ENCODE measurements at places on chromosomes 3 and 15.
A peak's percentile ranks its signal among the peaks of the same experiment; 100 is the strongest.

DNA sequence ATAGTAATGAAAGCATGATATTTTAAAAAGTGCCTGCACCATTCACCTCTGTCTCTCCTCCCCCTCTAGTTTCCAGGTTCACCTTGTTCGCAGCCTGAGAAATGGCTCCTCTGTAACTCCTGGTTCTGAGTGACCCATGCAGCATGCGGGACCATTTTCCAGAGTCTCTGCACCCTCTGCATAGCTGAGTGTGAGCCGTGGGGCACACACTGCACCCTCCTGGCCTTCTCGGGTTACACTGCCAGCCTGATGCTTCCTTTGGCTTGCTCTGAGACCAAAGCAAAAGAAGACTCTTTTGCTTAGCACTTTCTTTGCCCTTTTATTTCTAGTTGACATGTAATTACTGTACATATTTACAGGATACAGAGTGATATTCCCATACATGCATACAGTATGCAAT is 287.3 kb downstream of the GABRG3 start:
- DNase-seq = no peak

- DNase-seq = no peak
Measured at GRCh38 chr3:16186565-16186964, 12.1 kb downstream of the GALNT15 start.

- peak; percentile 93 for DNase-seq
Measured at GRCh38 chr3:154795582-154795981, 284.5 kb upstream of the MME start.

GRCh38 chr15:84103345-84103744 is 132.2 kb upstream of the GOLGA6L4 start:
- no peak for DNase-seq

- DNase-seq = no peak
Measured at GRCh38 chr3:53754325-53754724, 91.9 kb downstream of the CHDH start.

- DNase-seq = no peak
Measured at GRCh38 chr3:142896996-142897395, 8.1 kb upstream of the PCOLCE2 start.

DNA sequence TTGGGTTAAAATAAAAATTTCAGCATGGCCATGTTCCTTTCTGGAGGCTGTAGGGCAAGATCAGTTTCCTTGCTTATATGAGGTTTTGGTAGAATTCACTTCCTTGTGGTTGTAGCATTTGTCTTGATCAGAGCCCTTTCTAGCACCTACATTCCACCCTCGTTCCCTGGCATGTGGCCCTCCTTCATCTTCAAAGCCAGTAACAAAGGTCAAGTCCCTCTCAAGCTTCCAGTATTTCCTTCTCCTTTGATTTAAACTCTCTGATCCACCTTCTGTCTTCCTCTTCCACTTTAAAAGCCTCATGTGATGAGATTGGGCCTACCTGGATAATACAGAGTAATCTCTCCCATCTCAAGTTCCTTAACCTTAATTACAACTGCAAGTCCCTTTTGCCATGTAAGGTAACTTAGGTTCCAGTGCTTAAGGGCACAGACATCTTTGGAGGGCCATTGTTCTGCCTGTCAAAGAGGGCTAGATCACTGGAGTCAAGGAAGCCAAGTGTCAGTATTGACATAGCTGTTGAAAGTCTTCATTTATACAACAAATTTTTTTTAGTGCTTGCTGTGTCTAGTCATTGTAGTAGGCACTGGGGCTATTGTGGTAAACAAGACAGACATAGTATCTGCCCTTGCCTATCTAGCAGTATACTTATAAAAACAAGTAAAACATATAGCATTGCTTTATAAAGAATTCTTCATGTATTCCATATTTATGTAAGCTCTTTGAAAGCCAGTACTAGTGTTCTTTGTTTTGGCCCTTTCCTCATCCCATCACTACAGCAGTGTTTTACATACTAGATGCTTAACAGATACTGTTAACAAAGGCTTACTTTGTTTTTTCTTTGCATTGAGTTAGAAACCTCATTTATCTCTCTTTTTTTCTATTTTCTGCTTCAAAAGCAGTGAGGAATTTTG is 40.7 kb downstream of the GLCE start:
- no peak for DNase-seq

GRCh38 chr15:77066971-77067690 is 3.8 kb downstream of the TSPAN3 start:
- DNase-seq = no peak

- no peak for DNase-seq
Measured at GRCh38 chr3:137335478-137335877, 377.7 kb downstream of the IL20RB start.

DNA sequence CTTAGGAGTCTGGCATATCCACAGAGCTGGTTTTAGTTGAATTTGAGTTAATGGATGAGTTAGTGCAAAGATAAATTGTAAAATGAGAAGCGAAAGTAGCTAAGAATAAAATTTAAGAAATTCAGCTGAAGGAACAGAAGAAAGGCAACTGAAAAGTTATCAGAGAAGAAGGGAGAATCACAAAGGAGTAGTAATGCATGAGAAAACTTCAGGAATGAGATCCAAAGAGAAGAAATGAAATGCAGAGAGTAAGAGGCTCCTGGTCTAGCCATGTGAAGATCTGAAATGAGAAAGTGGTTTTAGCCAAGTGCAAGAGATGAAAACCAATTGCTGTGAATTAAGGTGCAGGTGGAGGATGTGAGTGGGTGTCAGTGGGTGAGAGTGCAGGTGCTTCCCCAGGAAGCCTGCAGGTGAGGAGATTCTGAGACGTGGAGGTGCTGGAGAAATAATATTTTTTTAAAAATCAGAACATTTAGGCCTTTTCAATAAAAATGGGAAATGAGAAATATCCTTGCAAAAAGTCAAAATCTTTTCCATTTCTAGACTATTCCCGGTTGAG is 18.5 kb downstream of the KBTBD8 start:
- DNase-seq = no peak

- DNase-seq = no peak
Measured at GRCh38 chr15:91622711-91623342, 230.7 kb upstream of the SLCO3A1 start.

GRCh38 chr15:37885651-37886050 is 48.8 kb upstream of the TMCO5A start:
- no peak for DNase-seq

DNA sequence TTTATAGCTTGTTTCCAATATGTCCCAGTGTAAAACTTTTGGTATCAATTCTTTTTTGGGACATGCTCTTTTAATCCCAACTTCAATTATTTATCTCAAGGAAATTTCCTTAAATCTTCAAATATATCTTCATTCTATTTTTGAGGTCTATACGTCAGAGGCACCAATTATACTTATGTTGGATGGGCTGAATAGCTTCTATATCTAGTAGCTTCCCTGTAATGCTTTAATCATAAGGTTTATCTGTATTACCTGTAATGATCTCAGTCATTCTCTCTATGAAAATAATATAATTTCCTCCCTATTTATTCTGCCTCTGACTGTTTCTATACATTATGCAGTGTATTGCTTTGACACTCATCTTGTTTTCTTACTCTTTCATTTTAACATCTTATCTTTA is 29.9 kb upstream of the MCCC1 start:
- no peak for DNase-seq

All from AG10803 (cell line).